ENCODE measurements at places on chromosomes 5 and 9. TPM values are rescaled to one million over a fixed set of nuclear protein-coding genes. Genes with fewer than 3 reads are reported as not detected.

Gene IL31RA
- total RNA-seq = not detected

Gene C9
- not detected for total RNA-seq

Gene GLRA1
- total RNA-seq = not detected

Gene DAPK1
- 5.6 TPM for total RNA-seq

Gene INSL4
- total RNA-seq = not detected

Gene IFNA2
- total RNA-seq = not detected

Gene BTNL9
- total RNA-seq = 0.21 TPM

Gene RAD17
- total RNA-seq = 31.3 TPM

DNA sequence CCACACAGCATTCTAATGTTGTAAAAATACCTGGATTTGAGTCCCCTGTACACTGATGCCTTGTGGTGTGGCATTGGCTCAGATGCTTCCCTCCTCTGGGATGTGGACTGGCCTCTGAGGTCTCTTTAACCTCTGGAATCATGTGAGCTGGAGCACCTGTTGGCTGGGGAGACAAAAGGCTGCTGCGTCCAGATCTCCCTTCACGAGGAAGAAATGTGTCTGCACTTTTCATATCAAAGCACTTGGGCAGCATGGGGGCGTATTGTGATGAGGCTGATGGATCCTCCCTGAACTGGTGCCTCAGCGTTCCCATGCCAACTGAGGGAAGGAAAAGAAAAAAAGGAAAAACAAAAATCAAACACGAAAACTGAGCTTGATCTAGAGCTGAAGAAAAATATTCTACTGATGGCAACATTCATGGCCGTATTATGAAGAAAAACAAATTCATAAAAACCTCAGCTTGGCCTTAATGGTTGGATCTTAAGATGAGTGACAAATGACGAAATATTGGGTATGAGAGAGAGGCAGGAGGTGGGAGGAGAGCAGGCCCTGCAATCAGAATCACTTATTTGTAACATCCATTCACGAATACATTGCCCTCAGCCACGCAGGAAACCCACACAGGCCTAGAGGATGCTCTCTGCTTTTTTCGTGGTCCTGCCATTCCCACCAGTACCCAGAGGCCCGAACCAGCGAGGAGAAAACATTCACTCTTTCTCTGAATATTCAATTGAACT, 26.2 kb downstream of the GRIA1 start:
- H3K36me3 ChIP-seq = no peaks in the 10 kb centered on the region
- no peak overlapping the region for H3K4me3 ChIP-seq
- no peak overlapping the region for H3K27ac ChIP-seq
- no peaks in the 10 kb centered on the region for H3K27me3 ChIP-seq
- H3K4me1 ChIP-seq = no peaks in the 10 kb centered on the region
- DNase-seq = no peak

GRCh38 chr9:134707031-134707680, 65.6 kb downstream of the COL5A1 start:
- DNase-seq = no peak
- no peaks in the 10 kb centered on the region for H3K27me3 ChIP-seq
- H3K4me3 ChIP-seq = no peak overlapping the region
- no peaks in the 10 kb centered on the region for H3K4me1 ChIP-seq

- peaks cover 2% of the 10 kb centered on the region for H3K36me3 ChIP-seq
- H3K4me1 ChIP-seq = no peaks in the 10 kb centered on the region
- no peak overlapping the region for H3K27ac ChIP-seq
These were observed 66.9 kb upstream of the FNIP1 start for GRCh38 chr5:131863700-131864099.

GRCh38 chr9:132260846-132261245, 93.9 kb downstream of the SETX start:
- no peaks in the 10 kb centered on the region for H3K27me3 ChIP-seq
- no peak overlapping the region for H3K27ac ChIP-seq
- H3K36me3 ChIP-seq = peaks cover 11% of the 10 kb centered on the region
- DNase-seq = no peak
- peaks cover 8% of the 10 kb centered on the region for H3K4me1 ChIP-seq

GRCh38 chr5:1525624-1526189, 1.9 kb upstream of the LPCAT1 start:
- no peak overlapping the region for H3K27ac ChIP-seq
- H3K36me3 ChIP-seq = peaks cover 9% of the 10 kb centered on the region
- DNase-seq = no peak
- no peak overlapping the region for H3K4me3 ChIP-seq
- H3K27me3 ChIP-seq = no peaks in the 10 kb centered on the region

- peaks cover 9% of the 10 kb centered on the region for H3K36me3 ChIP-seq
- H3K27ac ChIP-seq = no peak overlapping the region
- H3K4me3 ChIP-seq = no peak overlapping the region
- DNase-seq = no peak
- no peaks in the 10 kb centered on the region for H3K27me3 ChIP-seq
These were observed 132.7 kb upstream of the SLC12A2 start for GRCh38 chr5:127950707-127951391.

- DNase-seq = no peak
- no peaks in the 10 kb centered on the region for H3K27me3 ChIP-seq
- H3K36me3 ChIP-seq = peaks cover 7% of the 10 kb centered on the region
- H3K4me3 ChIP-seq = no peak overlapping the region
These were observed 183.7 kb downstream of the KDM4C start for GRCh38 chr9:6941501-6941900.

GRCh38 chr9:36091026-36091953, 45.2 kb upstream of the GLIPR2 start:
- H3K27ac ChIP-seq = no peak overlapping the region
- H3K36me3 ChIP-seq = peaks cover 9% of the 10 kb centered on the region
- no peak for DNase-seq

DNA sequence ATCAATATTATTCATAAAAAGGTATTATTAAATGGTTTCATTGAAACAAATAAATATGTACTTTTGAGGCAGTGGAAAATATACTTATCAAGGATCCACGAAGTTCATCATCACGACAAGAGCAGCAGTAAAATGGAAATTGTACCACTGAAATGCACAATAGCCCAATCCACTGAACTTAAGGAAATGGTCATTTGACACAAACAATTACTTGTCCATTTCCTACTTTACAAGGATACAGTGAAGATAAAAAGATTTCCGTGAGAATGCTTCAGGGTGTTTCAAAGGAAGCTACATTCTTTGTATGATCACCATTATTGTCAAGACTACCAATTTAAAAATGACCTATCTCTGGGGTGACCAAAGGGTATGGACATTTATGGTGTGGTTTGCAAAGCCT, 210.3 kb downstream of the SYK start:
- H3K4me3 ChIP-seq = no peak overlapping the region
- H3K36me3 ChIP-seq = peaks cover 8% of the 10 kb centered on the region
- peaks cover 11% of the 10 kb centered on the region for H3K27me3 ChIP-seq
- H3K4me1 ChIP-seq = peaks cover 8% of the 10 kb centered on the region

DNA sequence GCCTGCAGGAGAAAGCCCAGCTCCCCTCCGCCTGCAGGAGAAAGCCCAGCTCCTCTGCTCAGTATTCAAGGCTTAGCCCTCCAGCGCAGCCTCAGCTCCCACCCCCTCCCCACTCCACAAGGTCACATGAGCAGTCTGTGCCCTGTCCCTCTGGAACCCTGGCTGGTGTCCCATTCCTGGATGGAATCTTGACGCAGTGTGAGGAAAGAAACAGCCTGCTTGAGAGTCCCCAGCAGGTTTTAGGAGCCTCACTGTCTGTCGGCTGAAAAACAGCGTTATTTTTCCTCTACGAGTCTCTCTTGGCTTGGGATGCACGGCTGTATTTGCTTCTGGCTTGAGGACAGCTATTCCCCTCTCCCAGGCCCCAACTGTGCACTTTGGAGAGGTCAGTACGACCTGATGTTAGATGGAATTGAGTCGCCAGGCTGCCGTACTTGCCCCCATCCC, 210.1 kb upstream of the TRIM32 start:
- no peaks in the 10 kb centered on the region for H3K4me1 ChIP-seq
- H3K4me3 ChIP-seq = no peak overlapping the region
- no peak for DNase-seq
- no peaks in the 10 kb centered on the region for H3K27me3 ChIP-seq
- no peak overlapping the region for H3K27ac ChIP-seq
- peaks cover 3% of the 10 kb centered on the region for H3K36me3 ChIP-seq

DNA sequence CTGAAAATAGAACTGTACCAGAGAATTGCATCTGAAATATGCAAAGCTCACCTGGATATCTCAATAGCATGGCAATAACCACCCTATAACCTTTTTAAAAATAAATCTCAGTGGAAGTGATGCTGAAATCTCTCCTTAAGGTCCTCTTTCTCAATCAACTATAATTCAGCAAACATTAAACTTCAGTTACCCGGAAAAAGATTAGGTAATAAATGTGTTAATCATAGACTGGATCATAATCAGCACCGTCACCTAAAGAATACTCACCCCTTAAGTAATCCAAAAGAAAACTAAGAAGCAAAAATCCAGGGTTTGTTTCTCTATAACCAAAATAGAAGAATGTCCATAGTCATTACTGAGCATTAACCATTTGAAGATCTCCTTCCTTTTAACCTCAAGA, 44.3 kb upstream of the DENND4C start:
- no peaks in the 10 kb centered on the region for H3K27me3 ChIP-seq
- DNase-seq = no peak
- H3K4me3 ChIP-seq = no peak overlapping the region
- no peaks in the 10 kb centered on the region for H3K36me3 ChIP-seq
- peak overlapping the region; percentile 26 for H3K27ac ChIP-seq
- H3K4me1 ChIP-seq = peaks cover 21% of the 10 kb centered on the region

GRCh38 chr9:35914301-35914807, 5.1 kb downstream of the SPAAR start:
- DNase-seq = peak; percentile 51
- H3K27me3 ChIP-seq = no peaks in the 10 kb centered on the region
- no peak overlapping the region for H3K27ac ChIP-seq
- no peak overlapping the region for H3K4me3 ChIP-seq

DNA sequence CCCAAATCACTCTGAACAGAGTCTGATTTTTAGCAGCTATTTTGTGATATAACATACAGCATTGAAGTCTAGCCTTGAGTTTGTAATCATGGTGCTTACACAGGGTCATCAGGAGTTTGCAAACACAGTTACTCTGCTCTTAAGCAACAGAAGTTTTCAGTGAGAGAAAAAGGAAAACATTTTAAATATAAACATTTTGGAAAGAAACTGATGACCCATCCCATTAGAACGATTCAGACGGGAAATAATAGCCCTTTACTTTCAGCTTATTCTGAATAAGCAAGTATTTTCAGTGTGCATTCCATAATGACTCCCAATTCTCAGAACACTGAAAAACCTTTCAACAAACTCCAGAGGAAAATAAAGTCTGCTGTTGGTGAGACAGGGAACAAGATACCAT, 46.7 kb upstream of the TMC1 start:
- peaks cover 48% of the 10 kb centered on the region for H3K4me1 ChIP-seq
- H3K27ac ChIP-seq = no peak overlapping the region
- no peaks in the 10 kb centered on the region for H3K36me3 ChIP-seq

- H3K27ac ChIP-seq = no peak overlapping the region
- H3K4me1 ChIP-seq = no peaks in the 10 kb centered on the region
- H3K36me3 ChIP-seq = no peaks in the 10 kb centered on the region
- no peak for DNase-seq
These were observed 121.6 kb upstream of the ADAMTS16 start for GRCh38 chr5:5018578-5018970.

- no peaks in the 10 kb centered on the region for H3K36me3 ChIP-seq
- DNase-seq = no peak
- H3K4me3 ChIP-seq = no peak overlapping the region
- no peak overlapping the region for H3K27ac ChIP-seq
These were observed 282.9 kb upstream of the MAP3K1 start for GRCh38 chr5:56532466-56532865.

GRCh38 chr9:28050941-28051340, 477.7 kb upstream of the C9orf72 start:
- H3K4me3 ChIP-seq = no peak overlapping the region
- no peaks in the 10 kb centered on the region for H3K27me3 ChIP-seq
- no peaks in the 10 kb centered on the region for H3K4me1 ChIP-seq

DNA sequence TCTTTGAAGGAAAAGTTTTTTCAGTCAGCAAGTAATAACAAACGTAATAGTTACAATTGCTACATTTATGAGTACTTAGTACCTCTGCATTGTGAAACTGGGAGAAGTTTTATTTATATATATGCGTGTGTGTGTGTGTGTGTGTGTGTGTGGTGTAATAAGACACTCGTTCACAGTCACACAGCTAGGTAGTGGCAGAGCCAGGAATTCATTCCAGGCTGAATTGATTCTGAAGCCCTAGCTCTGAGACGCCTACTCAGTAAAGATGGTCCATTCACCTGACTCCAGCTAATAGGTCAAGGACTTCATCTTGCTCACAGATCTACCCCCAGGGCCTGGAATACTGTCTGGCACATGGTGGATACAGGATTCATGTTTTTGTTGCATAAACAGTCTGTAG, 13.6 kb upstream of the CAST start:
- no peak overlapping the region for H3K4me3 ChIP-seq
- H3K27me3 ChIP-seq = peaks cover 13% of the 10 kb centered on the region
- H3K36me3 ChIP-seq = no peaks in the 10 kb centered on the region
- no peak overlapping the region for H3K27ac ChIP-seq
- DNase-seq = no peak
- peaks cover 3% of the 10 kb centered on the region for H3K4me1 ChIP-seq

GRCh38 chr5:172276214-172276613, 7.3 kb downstream of the UBTD2 start:
- no peak for DNase-seq
- H3K27me3 ChIP-seq = no peaks in the 10 kb centered on the region
- peaks cover 43% of the 10 kb centered on the region for H3K4me1 ChIP-seq
- no peak overlapping the region for H3K27ac ChIP-seq
- H3K36me3 ChIP-seq = peaks cover 31% of the 10 kb centered on the region
- no peak overlapping the region for H3K4me3 ChIP-seq

GRCh38 chr9:29659014-29659413, 2085.7 kb upstream of the C9orf72 start:
- H3K36me3 ChIP-seq = no peaks in the 10 kb centered on the region
- no peak overlapping the region for H3K27ac ChIP-seq
- no peaks in the 10 kb centered on the region for H3K27me3 ChIP-seq
- no peak overlapping the region for H3K4me3 ChIP-seq

DNA sequence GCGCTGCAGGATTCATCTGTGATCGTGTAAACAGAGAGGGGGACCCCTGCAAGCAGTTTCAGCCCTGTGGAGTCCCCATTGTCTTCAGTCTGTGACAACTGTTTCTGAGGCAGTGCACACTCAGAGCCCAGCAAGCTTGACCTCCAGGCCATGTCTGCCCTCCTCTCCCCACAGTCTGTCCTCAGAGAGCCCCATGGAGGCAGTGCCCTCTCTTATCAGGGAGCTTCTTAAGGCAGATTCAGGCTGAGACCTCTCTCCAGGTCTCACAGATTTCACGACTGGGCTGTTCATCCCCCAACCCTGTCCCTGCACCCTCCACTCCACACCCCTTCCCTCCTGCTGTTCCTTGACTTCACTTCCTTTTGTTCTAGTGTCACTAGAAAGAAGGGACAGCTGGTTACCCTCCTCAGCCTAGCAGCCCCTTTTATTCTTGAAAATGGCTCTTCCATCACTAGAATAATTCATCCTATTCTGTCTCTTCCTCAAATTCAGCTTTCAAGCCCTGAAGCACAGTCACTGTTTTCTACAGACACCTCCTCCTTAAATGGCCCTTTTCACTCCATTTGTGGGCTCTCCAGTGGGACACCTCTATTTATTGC, 218.4 kb downstream of the MED10 start:
- no peaks in the 10 kb centered on the region for H3K4me1 ChIP-seq
- no peak for DNase-seq
- H3K36me3 ChIP-seq = no peaks in the 10 kb centered on the region
- no peak overlapping the region for H3K27ac ChIP-seq
- no peak overlapping the region for H3K4me3 ChIP-seq

- no peaks in the 10 kb centered on the region for H3K27me3 ChIP-seq
- peak overlapping the region; percentile 89 for H3K4me3 ChIP-seq
- peaks cover 54% of the 10 kb centered on the region for H3K4me1 ChIP-seq
These were observed 637 bp upstream of the SMC5 start for GRCh38 chr9:70257991-70258691.

All from activated CD4-positive, alpha-beta T cell treated with anti-CD3 and anti-CD28 coated beads for 36 hours (primary cell).